ENCODE measurements at places on chromosomes 3 and 15. TPM values are rescaled to one million over a fixed set of nuclear protein-coding genes. Genes with fewer than 3 reads are reported as not detected.

Gene SERPINI1
- 1.4 TPM for total RNA-seq

Gene PIERCE2
- total RNA-seq, result 0.81 TPM

Gene GADL1
- not detected for total RNA-seq

Gene CHRNA3
- total RNA-seq, result not detected

Gene C3orf80
- 0.09 TPM for total RNA-seq

Gene DHX36
- total RNA-seq, result 56.3 TPM

Gene CACNA1D
- 0.33 TPM for total RNA-seq

Gene BBX
- 63.4 TPM for total RNA-seq

Gene CEP97
- 20.0 TPM for total RNA-seq

Gene PPP4R2
- 75.1 TPM for total RNA-seq

Gene PCOLCE2
- 0.55 TPM for total RNA-seq

Gene UROC1
- total RNA-seq, result not detected

Gene MYZAP
- total RNA-seq, result 0.11 TPM

Gene COLQ
- total RNA-seq, result 1.1 TPM

Gene TUSC7
- total RNA-seq, result not detected

Gene POC1A
- total RNA-seq, result 26.1 TPM

Gene GPR27
- 1.2 TPM for total RNA-seq

Gene RLBP1
- total RNA-seq, result not detected

Gene BDH1
- total RNA-seq, result 85.1 TPM

All from activated CD4-positive, alpha-beta T cell treated with anti-CD3 and anti-CD28 coated beads for 36 hours (primary cell).